ENCODE measurements at places on chromosomes 6 and 20.
A peak's percentile ranks its signal among the peaks of the same experiment; 100 is the strongest.

DNA sequence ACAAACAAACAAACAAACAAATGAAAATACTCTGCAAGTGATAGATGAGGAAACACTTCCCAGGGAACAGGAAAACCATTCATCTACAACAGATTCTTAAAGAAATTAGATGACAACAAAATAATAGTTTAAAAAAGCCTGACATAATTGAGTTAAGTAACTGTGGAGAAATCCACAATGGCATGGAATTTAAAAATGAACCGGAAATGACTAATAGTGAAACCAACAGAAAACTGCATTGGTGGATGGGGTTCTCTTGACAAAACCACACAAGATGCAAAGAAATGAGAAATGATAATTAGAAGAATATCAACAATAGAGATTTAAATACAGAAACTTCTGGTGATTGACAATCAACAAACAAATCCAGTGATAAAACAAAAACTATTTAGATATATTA, 785.6 kb downstream of the QKI start:
- no peak for DNase-seq

- no peak for DNase-seq
Measured at GRCh38 chr6:129135451-129135850, 252.5 kb downstream of the LAMA2 start.

- peak; percentile 42 for DNase-seq
Measured at GRCh38 chr20:32536851-32537656, 48.1 kb downstream of the NOL4L start.

- DNase-seq, result no peak
Measured at GRCh38 chr20:42857446-42857845, 332.3 kb downstream of the PTPRT start.

- DNase-seq, result no peak
Measured at GRCh38 chr6:70886661-70887060, 70.2 kb downstream of the B3GAT2 start.

GRCh38 chr6:52634211-52634610, 36.7 kb upstream of the TMEM14A start:
- DNase-seq, result no peak

Data from LoVo (cell line).